Fibroblast of upper back skin (primary cell): ENCODE measurements at places on chromosomes 1 and 21.

DNA sequence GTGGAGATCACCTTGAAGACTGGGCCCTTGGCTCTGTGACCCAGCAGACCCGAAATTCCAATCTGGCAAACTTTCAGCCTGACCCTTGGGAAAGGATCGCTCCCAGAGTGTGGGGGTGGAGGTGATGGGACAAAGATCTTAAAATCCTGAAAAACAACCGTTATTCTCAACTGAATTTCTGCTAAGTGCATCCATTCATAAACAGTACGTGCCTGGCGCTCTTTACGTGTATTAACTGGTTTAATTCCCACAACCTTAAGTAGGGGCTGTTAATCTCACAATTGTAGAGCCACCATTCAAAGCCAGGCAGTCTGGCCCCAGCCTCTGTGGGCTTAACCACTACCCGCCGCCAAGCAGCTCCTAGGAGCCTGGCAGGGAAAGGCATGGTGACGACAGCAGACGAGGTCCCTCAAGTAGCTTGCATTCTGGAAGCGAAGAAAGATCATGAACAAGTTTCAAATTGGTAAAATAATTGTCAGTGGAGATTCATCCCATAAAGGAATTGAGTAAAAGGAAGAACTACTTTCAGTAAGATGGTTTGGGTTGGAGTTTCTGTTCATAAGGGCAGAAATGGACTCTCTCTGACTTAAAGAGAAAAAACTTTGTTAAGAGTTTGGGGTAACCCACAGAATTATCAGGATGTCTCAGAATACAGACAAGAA lies 11.4 kb upstream of the RGS16 start:
- DNase-seq: peak; percentile 51

DNA sequence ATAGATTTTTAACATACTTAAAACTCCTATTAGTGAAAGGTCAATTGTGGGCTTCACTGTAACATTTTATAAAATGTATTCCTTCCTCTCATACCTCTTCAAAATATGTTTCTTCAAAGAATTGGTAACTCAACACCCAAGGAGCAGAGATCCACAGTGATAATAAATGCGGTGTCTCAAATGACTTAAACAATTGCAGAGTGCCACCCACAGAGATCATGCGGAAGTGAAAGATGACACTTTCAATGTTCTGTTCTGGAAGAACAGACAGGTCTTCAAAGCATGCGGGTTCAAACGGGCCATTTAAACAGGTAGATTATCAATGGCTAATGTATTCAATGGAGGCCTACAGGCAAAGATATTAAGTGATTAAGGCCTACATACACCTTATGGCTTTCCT lies 157.0 kb upstream of the GREM2 start:
- no peak for DNase-seq

GRCh38 chr1:66351913-66352312 lies 182.0 kb upstream of the SGIP1 start:
- DNase-seq: no peak

DNA sequence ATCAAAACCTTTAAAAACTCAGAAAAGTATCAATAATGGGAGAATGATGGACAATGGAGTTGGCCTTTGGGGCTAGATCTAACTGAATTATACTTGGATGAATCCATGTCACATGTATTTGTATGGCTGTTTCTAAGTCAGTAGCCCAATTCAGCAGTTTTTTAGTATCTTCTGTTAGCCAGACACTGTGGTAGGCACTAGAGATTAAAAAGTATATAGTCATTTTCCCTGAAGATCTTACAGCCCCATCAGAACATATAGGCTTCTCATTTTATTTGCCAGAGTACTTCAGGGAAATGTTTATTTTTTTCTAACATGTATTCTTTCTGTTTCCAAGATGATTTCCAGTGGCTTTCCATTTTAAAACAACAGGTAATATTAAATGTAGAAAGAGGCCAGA lies 273.7 kb downstream of the NFIA start:
- DNase-seq: no peak

- DNase-seq: peak; percentile 96
These were observed at the start of gene UTP25 for GRCh38 chr1:209827384-209828262. Gene UTP25, plus strand, starts transcription at chr1:209827972. Its CDS starts 92 bp downstream, at chr1:209828064.
